Neuronal stem cell (in vitro differentiated cells): ENCODE measurements at places on chromosomes 1 and 21.
A peak's percentile ranks its signal among the peaks of the same experiment; 100 is the strongest.

GRCh38 chr1:17865912-17866739, 111.0 kb downstream of the ACTL8 start:
- DNase-seq: no peak

DNA sequence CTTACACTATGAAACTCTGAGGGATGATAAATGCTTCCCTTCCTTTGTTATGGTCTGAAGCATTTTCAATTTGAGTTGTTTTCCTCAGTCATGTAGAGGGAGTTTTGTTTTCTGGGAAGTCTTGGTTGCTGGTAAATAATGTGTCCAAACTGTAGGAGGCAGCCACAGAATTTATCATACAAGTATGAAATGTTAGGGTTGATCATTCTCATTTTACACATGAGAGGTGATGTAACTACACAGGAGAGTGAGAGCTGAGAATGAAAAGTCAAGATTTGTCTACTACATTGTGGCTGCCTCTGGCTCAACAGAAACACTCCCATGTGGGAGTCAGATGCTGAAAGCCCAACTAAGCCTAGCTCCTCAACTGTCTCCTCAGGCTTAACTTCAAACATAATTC, 182.5 kb upstream of the SGIP1 start:
- no peak for DNase-seq

DNA sequence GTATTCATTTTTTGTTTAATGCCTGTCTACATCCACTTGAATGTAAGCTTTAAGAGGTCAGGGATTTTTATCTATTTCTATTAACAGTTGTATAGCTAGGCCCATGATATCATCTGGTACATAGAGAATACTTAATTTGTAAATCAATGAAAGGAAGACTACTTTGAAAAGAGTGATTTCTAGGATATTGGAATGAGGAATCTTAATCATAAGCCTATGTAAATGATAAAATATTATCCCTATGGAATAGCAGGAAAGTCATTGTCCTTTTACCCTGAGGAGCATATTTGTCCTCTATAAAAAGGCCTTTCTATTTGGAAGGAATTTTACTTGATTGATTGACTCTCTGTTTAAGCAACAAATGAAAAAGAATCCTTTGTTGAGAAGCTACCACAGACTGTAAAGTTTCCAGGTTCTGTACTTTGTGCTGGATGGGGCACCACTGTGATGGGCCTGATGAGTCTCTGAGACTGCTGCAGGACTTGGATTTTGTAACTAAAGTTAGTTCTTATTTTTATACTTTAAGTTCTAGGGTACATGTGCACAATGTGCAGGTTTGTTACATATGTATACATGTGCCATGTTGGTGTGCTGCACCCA, 53.8 kb downstream of the MAST2 start:
- no peak for DNase-seq

- no peak for DNase-seq
These were observed 24.7 kb downstream of the CD53 start for GRCh38 chr1:110897681-110898080.

DNA sequence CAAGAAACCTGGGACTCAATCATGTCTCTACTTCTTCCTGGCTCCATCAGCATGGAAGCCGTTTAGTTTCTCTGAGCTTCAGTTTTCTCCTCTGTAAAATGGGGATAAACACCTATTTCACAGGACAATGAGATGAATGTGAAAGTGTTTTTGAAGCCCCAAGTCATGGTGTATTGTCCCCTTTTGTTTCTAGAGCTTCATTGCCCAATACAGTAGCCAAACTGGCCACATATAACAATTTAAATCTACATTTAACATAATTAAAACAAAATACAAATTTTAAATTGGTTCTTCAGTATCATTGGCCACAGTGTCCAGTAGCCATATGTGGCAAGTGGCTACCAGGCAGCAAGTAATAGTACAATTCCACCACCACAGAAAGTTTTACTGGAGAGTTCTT, 2.3 kb upstream of the EFCAB14 start:
- no peak for DNase-seq

DNA sequence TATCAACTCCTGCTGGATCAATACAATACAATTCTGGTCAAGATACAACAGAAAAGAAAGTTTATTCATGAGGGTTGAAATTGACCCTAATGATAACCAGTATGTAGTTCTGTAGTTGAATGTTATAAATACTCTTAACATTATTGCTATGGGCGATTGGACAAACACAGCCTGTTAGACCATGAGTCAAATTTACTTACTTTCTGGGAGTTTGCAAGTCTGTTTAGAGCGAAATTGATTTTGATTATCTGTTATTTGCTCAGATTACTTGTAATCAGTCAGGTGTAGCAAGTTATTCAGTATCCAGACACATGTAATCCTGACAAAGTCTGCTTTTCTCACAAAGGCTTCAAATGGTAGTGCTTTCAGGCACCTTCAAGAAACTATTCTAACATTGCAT, 216.6 kb upstream of the B3GALT2 start:
- no peak for DNase-seq

DNA sequence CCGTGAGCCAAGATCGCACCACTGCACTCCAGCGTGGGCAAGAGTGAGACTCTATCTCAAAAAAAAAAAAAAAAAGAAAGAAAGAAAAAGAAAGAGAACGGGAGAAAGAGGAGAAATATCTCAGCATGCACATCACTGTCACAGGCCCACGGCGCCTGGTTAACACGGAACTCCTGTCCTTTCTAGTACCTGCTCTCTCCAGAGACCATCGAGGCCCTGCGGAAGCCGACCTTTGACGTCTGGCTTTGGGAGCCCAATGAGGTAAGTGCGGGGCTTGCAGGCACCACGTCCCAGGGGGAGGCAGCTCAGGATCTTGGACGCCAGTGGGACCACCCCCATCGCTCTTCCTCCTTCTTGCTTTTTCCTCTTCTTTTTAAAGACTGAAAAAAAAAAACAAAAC, 100.4 kb downstream of the PDE9A start:
- DNase-seq: no peak

DNA sequence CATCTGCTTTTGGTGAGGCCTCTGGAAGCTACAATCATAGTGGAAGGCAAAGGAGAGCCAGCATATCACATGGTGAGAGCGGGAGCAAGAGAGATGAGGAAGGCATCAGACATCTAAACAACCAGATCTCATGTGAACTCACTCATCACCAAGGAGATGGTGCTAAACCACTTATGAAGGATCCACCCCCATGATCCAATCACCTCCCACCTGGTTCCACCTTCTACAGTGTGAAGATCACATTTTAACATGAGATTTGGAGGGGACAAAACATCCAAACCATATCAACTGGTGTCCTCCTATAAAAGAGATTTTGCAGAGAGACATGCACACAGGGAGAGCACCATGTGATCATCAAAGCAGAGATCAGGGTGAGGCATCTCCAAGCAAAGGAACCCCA, 578.6 kb downstream of the MATN1 start:
- no peak for DNase-seq

GRCh38 chr1:48066936-48067335, 69.8 kb upstream of the TRABD2B start:
- DNase-seq: no peak

DNA sequence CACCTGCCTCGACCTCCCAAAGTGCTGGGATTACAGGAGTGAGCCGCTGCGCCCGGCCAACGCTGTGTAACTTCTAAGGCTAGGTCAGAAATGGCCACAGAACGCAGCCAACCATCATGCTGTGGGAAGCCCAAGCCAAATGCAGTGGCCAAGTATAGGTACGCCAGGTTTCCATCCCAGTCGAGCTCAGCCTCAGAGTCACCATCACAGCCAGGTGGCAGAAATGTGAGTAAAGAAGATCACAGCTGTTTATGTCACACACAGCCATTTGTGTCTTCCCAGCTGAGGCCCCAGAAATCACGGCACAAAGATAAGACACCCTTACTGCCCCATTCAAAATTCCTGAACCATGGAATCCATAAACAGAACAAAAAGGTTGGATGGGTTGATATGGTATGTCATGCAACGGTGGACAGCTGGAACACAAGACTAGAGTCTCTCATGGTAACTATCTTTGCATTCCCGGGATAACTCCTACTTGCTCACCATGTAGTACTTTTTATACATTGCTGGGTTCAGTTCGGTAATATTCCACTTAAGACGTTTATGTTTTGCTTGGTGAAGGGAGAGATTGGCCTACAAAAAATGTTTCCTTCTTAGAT, 84.3 kb downstream of the SLC45A1 start:
- DNase-seq: no peak

GRCh38 chr1:119353836-119354235, 14.7 kb upstream of the HAO2 start:
- DNase-seq: no peak

DNA sequence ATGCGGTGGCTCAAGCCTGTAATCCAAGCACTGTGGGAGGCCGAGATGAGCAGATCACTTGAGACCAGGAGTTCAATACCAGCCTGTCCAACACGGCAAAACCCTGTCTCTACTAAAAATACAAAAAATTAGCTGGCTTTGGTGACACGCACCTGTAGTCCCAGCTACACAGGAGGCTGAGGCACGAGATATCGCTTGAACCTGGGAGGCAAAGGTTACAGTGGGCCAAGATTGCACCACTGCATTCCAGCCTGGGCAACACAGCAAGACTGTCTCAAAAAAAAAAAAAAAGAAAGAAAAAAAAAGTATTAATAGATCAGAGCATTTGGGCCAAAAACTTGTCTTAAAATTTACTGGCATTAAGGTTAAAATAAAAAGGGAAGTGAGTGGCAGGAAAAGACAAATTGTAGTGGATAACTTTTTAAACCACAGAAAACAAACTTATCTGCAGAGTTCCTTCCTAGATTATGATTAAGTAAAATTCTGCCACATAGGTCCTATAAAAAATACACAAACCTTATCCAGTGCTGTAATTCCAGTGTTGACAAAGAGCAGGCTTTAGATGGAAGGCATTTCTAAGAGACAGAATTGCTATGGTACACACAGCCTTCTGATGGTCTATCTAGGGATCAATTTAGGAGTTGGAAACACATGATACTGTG, 53.3 kb downstream of the EIF4G3 start:
- DNase-seq: no peak

DNA sequence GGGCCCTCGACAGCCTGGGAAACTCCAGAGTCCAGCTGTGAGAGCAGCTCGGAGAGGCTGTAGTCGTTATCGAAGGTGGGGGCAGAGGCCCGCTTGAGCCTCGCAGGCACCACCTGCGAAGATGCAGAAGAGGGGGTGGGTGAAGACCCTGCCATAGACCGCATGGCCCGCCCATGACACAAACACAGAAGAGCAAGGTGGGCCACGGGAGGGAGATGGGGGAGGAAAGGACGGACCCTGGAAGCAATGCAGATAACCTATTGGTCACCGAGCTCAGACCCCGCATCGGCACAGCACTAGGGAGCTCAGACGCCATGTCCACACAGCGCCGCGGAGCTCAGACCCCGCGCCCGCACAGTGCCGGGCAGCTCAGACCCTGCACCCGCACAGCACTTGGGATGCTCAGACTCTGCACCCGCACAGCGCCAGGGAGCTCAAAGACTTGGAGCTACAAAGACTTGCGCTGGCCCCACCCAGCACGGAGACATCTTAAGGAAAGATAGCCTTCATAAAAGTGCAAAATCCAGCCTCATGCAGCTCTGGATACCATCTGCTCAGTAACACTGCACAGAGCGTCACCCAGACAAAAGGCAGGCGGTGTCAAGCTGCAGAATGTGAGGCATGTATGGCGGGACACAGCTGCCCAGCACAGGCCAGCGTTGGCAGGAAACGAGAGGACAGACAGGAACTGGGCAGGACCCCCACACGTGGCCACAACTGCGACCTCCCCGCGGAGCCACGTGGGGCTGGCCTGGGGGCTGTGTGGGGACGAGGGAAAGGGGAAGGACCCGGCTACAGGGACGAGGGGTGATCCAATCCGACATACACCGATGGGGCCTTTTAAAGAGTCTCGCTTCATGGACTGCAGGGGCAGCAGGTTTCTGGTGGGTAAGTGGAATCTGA, 22.6 kb downstream of the RIPK4 start:
- DNase-seq: no peak

GRCh38 chr1:52632732-52633290, at the start of gene SHISAL2A:
SHISAL2A (plus strand) TSS chr1:52633168; CDS start chr1:52633494, 326 bp downstream.
- peak; percentile 23 for DNase-seq

DNA sequence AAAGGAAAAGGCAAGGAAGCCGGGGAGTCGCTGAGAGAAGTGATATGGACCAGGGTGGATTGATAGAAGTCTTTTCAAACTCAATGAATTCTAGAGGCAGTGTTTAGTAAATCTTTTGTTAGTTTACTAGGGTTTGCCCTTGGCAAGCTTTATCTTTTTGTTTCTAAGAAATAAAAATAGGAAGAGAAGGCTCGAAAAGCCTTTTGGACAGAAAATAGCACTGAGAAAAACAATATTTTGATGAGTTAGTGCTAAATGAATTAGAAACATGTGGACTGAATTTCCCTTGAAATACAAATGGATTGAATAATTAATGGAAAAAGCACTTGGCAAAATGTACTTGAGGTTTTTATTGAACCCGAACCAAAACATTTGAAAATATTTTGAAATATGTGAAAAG, 121.8 kb upstream of the SPAG17 start:
- no peak for DNase-seq

DNA sequence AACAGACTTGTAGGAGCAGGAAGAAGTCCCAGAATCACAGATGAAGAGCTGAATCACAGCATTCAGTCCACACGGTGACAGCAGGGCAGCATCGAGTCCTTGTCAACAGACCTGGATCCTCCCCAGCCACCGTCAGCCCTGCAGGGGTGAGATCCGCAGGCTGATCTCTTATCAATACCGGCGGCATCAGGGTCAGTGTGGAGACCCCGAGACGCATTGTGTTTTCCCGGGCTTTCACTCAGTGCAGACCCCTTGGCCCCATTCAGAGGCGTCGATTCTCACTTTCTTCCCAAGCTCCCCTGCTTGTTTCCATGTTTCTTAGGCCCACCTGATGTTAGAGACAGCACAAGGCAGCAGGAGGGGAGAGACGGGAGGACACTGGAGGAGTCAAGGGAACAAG, 609.6 kb downstream of the PTPRU start:
- no peak for DNase-seq

- no peak for DNase-seq
These were observed 133.8 kb upstream of the EDN2 start for GRCh38 chr1:41618066-41618825.

- DNase-seq: no peak
These were observed 83.5 kb downstream of the NDUFS5 start for GRCh38 chr1:39109644-39110043.

GRCh38 chr1:56676571-56677035, 31.5 kb downstream of the PRKAA2 start:
- no peak for DNase-seq

- no peak for DNase-seq
These were observed 93.6 kb downstream of the SMYD3 start for GRCh38 chr1:246413430-246413829.

DNA sequence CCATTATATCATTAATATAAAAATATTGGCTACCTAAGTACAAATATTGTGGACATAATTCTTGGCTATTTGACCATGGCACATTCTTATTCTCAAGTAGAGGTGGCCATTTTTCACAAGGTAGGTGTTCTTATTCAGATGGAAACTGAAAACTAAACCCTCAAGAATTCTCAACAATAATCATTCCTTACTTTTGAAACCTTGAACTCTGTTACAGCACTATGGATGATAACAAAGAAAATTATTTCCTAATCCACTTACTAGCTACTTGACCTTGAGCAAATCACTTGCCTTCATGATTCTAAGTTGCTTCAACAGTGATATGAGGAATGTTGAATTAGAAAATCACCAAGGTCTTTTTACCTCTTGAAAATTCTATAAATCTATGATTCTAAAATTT, 482.2 kb downstream of the PTPRC start:
- no peak for DNase-seq

GRCh38 chr1:198108636-198109370, 48.0 kb upstream of the NEK7 start:
- DNase-seq: no peak
